ENCODE measurements at places on chromosomes 5 and 9.

DNA sequence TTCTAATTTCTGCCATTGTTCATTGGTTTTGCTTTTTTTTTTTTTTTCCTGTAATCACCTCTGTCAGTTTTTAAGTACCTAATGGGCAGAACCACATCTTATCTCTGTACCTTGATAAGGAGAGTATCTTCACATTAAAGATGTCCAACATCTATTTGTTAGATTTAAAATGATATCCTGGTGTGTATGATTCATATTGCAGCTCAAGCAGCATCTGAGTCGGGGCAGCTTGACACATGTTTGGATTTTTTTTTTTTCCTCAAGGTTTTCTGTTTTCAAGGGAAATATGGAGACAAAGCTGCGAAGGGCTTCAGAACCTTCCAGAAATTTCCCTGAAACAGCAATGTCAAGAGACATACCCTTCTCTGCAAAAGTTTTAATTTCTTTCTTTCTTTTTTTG, 164.7 kb downstream of the DOCK2 start:
- no peak for DNase-seq

GRCh38 chr5:93674138-93674537, 67.3 kb downstream of the POU5F2 start:
- no peak for DNase-seq

DNA sequence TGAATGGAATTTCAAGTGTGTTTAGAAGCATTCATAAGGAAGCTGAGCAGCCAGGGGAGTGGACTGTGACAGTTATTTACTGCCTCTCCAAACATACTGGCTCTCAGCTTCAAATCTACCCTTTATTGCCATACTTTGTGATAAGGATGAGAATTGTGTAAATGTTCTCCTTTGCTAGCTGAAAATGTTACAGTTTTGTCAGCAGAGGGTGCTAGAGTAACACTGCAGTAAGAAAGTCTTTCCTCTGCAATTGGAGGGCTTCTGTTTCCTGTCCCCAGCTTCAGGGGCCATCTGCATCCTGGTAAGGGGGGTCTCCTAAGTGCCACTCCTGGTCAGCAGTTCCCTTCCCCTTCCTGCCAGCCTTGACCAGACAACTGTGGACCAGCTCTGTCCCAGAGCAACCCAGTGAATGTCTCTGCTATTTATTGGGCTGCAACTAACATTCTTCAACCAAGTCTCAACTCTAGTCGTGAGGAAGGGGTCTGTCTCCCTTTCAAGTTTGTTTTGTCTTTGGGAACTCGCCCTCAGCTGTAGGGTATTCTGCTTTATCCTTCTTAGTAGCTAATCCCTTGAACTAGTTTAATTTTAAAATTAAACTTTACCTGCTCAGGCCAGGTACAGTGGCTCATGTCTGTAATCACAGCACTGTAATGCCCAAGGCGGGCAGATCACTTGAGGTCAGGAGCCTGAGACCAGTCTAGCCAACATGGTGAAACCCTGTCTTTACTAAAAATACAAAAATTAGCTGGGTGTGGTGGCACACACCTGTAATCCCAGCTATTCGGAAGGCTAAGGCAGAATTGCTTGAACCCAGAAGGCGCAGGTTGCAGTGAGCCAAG, 45.3 kb downstream of the RAPGEF6 start:
- peak; percentile 15 for DNase-seq

- no peak for DNase-seq
These were observed 65.8 kb downstream of the TSTD2 start for GRCh38 chr9:97567182-97567893.

GRCh38 chr9:70263421-70263820, 4.6 kb downstream of the SMC5 start:
- no peak for DNase-seq

DNA sequence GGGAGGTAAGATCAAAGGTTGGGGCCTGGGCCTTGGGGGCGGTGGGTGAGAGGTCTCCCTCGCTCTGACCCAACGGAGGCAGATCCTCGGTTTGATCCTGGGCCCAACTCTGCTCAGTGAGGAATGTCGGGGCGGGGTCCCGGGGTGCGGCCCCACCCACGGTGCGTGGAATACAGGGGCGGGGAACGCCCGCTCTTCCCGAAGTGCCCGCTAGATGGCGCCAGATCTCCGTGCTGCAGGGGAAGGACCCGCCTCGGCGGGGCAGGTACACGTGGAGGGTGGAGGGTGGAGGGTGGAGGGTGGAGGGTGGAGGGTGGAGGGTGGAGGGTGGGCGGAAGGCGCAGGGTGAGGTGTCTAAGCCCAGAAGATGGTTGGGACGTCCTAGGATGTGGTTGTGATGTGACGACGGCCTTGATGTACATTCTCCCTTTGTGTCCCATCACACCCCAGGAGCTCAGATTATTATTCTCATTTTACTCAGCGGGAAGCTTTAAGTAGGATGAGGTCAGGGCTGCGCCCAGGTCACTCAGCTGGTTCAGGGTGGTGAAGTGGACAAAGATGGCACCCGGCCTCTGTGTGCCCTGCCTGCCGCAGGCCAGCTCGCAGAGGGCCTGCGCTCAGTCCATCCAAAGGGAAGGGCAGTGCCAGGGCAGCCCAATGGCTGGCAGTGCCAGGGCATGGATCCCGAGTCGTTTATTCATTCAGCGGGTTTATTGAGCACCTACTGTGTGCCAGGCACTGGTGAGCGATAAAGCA, 9.4 kb upstream of the RPS14 start:
- no peak for DNase-seq

- DNase-seq = no peak
These were observed 149.2 kb downstream of the CEP120 start for GRCh38 chr5:123273984-123274383.

DNA sequence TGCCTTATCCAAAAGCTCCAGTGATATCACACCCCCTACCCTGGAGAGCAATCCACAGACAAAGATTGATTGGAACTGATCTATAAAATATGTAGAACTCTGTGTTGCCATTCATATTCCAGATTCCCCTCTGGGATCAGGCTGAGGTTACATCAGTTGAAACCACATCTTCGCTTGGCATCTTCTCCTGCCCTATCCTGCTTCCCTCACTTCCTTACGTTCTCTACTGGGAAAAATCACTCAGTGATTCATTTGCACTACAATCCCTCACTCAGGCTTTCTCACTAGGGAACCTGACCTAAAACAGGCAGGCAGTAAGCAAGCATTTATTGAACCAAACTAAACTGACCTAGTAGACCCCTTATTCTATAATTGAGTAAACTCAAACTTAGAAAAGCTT, 111.7 kb downstream of the ESM1 start:
- DNase-seq = no peak

GRCh38 chr9:132006677-132007370, 72.8 kb downstream of the MED27 start:
- DNase-seq = peak; percentile 90

- no peak for DNase-seq
These were observed 59.7 kb downstream of the ATP10B start for GRCh38 chr5:160792281-160792680.

DNA sequence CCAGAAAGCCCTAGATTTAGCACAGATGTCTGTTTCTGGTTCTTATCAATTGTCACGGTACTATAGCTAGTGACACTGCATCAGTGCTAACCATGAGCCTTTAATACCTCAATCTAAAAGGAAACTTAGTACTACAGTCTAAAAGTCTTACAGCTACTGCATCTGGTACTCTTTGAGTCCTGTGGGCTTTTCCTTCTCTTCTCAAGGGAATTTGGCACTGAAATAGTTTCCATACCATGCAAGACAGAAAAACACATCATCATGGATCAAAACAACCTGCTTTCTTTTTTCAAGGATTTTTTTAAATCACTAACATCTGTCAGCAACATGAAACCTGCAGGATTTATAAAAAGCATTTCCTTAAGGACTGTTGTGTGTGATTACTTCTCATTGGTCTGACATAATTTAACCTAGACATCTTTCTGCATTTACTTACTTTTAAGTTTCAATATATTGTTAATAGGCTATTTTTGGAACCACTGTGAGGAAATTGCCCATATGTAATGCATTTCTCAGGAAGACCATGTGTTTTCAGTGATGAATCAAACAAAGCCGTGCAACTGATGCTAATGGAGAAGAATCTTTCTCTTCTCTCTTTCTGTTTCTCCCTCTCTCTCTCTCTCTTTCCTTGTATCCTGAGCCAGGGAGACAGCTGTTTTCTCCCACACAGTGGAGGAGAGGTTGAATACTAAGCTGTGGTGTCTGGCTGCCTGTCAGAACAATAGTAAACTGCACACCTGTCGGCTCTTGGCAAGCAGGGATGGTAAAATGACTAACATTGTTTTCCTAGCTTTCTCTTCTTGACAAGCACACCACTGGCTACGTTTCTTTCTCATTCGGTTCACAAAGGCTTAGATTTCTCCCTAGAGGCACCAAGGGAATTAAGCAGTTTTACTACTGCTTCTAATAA, 273.4 kb downstream of the CSNK1G3 start:
- peak; percentile 91 for DNase-seq

DNA sequence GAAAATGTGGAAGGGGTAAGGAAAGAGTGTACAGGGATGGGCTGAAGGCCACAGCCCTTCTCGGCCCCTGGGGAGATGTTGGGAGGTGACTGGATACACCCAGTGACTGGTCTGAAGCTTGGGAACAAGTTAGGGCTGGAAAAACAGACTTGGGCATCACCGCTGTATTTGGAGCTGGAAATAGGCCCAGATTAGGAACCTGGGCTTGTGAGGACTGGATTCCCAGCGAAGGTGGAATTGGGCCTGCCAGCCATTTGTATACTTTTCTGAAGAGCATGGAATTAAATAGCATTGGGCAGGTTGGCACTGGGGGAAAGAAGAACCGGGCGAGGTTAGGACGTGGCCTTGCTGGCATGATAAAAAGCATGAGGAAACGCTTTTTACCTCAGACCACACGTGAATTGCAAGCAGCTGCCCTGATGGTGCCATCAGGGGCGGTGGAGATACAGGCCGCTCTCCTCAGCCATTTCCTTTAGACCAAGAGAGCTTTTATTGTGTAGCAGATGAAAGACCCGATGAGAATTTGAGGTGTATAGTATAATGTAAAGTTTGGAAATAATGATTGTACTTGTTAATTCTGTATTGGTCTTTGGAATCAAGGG, 37.8 kb downstream of the OTULIN start:
- no peak for DNase-seq

GRCh38 chr5:132708645-132709044, 28.7 kb downstream of the KIF3A start:
- no peak for DNase-seq

DNA sequence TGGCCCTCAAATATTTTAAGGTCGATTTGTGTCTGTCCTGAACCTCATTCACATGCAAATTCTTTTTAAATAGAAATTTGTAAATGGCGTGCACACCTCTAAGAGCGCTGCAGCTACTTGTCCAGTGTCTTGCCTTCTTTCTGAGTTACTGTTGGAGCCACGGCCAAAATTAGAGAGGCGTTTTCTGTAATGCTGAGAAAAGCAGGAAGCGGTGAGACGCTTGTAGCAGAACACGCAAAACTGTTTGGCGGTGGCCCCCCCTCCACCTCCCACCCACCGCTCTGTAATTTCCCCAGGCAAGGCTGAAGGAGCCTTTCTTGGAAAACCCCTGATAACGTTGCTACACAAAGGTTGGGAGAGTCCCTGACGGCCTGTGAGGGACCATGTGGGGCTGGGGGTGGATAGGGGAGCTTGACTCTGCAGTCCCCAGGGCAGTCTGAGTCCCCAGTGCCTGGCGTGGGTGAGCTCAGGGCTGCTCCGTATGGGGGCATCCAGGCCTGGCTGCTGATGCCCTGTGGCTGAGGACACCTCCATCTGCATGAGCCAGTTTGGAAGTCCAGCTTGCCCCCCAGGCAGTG, 96.5 kb downstream of the GADD45G start:
- DNase-seq = no peak

DNA sequence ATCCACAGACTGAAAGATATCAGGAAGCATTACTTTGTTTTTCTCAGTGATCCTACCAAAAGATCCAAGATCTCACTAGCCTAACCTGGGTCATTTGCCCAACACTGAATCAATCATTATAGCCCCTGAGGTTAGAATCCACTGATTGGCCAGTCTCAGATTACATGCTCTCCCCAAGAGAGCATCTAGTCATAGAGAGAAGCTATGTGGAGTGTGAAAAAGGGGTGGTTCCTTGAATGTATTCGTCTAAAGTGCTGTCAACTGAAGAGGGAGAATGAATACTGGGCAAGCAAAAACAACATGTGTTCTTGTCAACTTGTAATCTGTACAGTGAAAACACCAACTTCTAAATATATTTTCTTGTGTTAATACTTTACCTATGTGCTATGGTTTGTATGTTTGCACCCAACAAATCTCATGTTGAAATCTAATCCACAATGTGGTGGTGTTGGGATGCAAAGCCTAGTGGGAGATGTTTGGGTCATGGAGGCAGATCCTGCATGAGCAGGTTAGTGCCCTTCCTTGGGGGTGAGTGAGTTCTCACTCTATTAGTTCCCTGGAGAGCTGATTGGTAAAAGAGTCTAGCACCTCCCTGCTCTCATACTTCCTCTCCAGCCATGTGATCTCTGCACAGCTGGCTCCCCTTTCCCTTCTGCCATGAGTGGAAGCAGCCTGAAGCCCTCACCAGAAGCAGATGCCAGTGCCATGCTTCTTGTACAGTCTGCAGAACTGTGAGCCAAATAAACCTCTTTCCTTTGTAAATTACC, 60.3 kb upstream of the PJA2 start:
- no peak for DNase-seq

- no peak for DNase-seq
These were observed 31.4 kb downstream of the PPARGC1B start for GRCh38 chr5:149761461-149761860.

GRCh38 chr5:111774525-111774924, 17.5 kb upstream of the NREP start:
- peak; percentile 44 for DNase-seq

DNA sequence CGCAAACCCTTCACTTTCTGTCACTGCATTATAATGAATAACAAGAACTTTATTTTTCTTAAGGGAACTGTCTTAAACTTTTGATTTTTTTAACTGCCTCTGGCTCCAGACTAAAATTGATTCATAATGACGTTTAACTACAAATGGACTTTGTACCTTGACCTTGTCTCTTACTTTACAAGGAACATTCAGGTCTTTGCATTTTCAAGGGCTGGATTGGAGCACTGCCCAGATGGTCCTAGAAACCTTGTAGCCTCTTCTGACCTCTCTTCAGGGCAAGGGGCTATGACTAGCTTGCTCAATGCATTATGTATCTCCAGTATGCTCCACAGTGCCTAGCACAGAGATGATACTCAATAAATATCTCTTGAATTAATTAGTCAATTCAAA, 612.6 kb upstream of the CLINT1 start:
- DNase-seq = no peak

DNA sequence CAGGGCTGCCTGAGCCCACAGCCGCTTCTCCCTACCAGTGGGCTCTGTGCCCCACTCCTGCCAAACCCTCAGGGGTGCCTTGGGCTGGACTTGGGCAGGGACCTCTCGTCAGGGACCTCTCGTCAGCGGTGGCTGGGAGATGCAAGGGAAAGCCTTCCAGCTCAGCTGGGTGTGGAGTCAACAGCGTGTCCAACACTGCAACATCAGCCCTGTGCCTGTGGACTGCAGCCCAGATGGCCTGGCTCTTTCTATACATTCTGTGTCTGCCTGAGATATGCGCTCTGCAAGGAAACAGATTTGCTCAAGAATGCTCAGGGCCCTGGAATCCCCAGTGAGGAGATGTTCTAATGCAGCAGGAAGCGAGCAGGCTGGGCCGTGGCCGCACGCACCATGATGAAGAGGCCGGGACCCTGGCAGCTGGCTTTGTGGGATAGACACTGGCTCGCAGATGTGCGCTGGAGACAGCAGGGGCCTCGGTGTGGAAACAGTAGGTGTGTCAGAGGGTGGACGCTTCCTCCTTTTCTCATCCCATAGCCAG, 85.0 kb upstream of the COL5A1 start:
- DNase-seq = peak; percentile 73

- no peak for DNase-seq
These were observed 3.5 kb downstream of the EEIG1 start for GRCh38 chr9:127977009-127977883.

- no peak for DNase-seq
These were observed 588.0 kb upstream of the TUSC1 start for GRCh38 chr9:26266146-26266793.

- no peak for DNase-seq
These were observed 85.9 kb downstream of the RASGRF2 start for GRCh38 chr5:81046041-81046440.

All from skeletal muscle cell (primary cell).